A549 treated with dexamethasone at 1 μM for 4 hours (cell line): ENCODE measurements at places on chromosomes 16 and 17. TPM values are rescaled to one million over a fixed set of nuclear protein-coding genes. Genes with fewer than 3 reads are reported as not detected.

Gene MYADML2
- not detected in 5 replicates for total RNA-seq

Gene NATD1
- total RNA-seq: 2.6 to 4.4 TPM (median 3.5 TPM) in 5 replicates

Gene PAQR4
- total RNA-seq: 29.5 to 44.0 TPM (median 42.5 TPM) in 5 replicates

Gene SMIM36
- total RNA-seq: not detected in 5 replicates
